ENCODE measurements at places on chromosomes 5 and 9. TPM values are rescaled to one million over a fixed set of nuclear protein-coding genes. Genes with fewer than 3 reads are reported as not detected.

DNA sequence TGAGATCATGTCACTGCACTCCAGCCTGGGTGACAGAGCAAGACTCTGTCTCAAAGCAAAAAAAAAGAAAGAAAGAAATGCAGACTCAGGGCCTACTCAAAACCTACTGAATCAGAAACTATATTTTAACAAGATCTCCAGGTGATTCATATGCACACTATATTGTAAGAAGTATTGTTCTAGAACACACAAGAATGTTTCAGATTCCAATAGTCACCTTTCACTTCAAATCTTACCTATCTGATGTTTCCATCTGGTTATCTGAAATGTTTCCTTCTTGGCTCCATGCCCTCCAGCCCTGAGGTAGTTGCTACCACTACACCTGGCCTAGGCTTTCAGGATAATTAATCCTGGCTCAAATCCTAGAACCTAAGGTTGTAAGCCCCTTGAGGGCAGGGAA, 36.8 kb upstream of the SNX2 start:
- no peaks in the 10 kb centered on the region for H3K36me3 ChIP-seq
- no peak overlapping the region for H3K4me3 ChIP-seq
- no peaks in the 10 kb centered on the region for H3K27me3 ChIP-seq
- DNase-seq = no peak
- no peaks in the 10 kb centered on the region for H3K4me1 ChIP-seq

GRCh38 chr5:102218159-102218558, 77.9 kb downstream of the SLCO4C1 start:
- DNase-seq = no peak
- no peaks in the 10 kb centered on the region for H3K27me3 ChIP-seq
- no peaks in the 10 kb centered on the region for H3K36me3 ChIP-seq
- H3K4me1 ChIP-seq = peaks cover 15% of the 10 kb centered on the region

- peaks cover 2% of the 10 kb centered on the region for H3K27me3 ChIP-seq
- DNase-seq = no peak
- no peaks in the 10 kb centered on the region for H3K36me3 ChIP-seq
- H3K4me1 ChIP-seq = no peaks in the 10 kb centered on the region
- no peak overlapping the region for H3K27ac ChIP-seq
- no peak overlapping the region for H3K4me3 ChIP-seq
Measured at GRCh38 chr9:109718861-109719260, 61.1 kb upstream of the PALM2AKAP2 start.

- H3K27me3 ChIP-seq = no peaks in the 10 kb centered on the region
- no peak for DNase-seq
- no peak overlapping the region for H3K27ac ChIP-seq
- no peaks in the 10 kb centered on the region for H3K36me3 ChIP-seq
Measured at GRCh38 chr5:90406466-90406865, 3.1 kb downstream of the CETN3 start.

GRCh38 chr5:16922430-16922829, 13.7 kb downstream of the MYO10 start:
- no peak for DNase-seq
- peaks cover 1% of the 10 kb centered on the region for H3K36me3 ChIP-seq
- H3K27me3 ChIP-seq = no peaks in the 10 kb centered on the region
- H3K27ac ChIP-seq = no peak overlapping the region
- no peak overlapping the region for H3K4me3 ChIP-seq

DNA sequence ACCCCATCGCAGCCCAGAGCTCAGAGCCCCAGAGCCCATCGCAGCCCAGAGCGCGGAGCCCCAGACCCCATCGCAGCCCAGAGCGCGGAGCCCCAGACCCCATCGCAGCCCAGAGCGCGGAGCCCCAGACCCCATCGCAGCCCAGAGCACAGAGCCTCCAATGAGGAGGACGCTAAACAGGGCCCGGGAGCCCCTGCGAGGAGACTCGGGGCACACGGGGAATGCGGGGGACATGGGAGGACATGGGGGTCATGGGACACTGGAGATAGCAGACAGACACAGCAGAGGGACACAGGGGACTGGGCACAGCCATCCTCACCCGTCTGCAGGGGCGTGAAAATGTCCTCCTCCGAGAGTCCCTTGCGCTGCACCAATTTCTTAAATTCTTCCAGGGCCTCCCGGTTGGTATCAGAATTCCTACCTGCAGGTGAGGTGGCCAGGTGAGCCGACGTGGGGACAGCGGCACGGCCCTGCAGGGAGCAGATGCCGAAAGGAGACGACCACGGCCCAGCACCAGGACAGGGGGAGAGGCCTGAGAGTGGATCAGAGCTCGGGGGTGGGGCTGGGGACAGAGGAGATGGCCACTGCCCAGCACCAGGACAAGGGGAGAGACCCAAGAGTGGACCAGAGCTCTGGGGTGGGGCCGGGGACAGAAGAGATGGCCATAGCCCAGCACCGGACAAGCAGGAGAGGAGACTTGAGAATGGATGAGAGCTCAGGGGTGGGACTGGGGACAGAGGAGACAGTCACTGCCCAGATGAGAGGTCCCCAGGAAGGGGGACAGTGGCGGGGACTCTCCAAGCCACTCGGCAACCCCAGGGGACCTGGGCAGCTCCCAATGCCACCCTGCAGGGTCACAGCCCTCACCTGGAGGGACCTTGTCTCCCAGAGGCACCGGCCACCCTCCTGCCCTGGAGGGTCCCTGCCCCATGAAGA, 2.8 kb downstream of the OBP2B start:
- no peak overlapping the region for H3K4me3 ChIP-seq
- no peaks in the 10 kb centered on the region for H3K4me1 ChIP-seq
- H3K27me3 ChIP-seq = no peaks in the 10 kb centered on the region
- DNase-seq = no peak
- no peak overlapping the region for H3K27ac ChIP-seq

GRCh38 chr5:164289526-164289925, 784.1 kb downstream of the MAT2B start:
- DNase-seq = no peak
- H3K36me3 ChIP-seq = no peaks in the 10 kb centered on the region
- H3K27me3 ChIP-seq = no peaks in the 10 kb centered on the region
- no peak overlapping the region for H3K4me3 ChIP-seq

DNA sequence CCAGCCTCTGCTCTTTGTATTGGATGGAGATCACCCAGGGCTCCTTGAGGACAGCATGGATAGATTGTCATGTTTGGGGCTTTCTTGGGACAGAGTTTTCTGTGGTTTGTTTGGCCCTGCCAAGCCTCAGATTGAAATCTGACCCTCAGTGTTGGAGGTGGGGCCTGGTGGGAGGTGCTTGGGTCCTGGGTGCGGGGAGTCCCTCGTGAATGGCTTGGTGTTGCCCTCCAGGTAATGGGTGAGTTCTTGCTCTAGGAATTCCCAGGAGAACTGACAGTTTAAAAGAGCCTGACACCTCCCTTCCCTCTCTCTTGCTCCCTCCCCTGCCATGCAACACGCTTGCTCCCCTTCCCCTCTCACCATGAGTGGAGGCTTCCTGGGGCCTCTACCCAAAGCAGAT, 48.6 kb upstream of the OLFM1 start:
- no peaks in the 10 kb centered on the region for H3K27me3 ChIP-seq
- H3K4me1 ChIP-seq = no peaks in the 10 kb centered on the region
- H3K36me3 ChIP-seq = no peaks in the 10 kb centered on the region

DNA sequence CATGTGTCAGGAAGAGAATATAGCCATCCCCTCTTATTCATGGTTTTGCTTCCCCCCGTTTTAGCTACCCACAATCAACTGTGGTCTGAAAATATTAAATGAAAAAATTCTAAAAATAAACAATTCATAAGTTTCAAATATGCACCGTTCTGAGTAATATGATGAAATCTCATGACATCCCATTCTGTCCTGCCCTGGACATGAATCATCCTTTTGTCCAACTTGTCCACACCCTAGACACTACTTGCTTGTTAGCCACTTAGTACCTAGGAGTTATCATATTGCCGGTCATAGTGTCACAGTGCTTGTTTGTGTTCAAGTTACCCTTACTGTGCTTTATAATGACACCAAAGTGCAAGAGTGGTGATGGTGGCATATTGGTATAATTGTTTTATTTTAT, 113.5 kb downstream of the CAAP1 start:
- H3K27ac ChIP-seq = no peak overlapping the region
- no peaks in the 10 kb centered on the region for H3K4me1 ChIP-seq
- no peaks in the 10 kb centered on the region for H3K36me3 ChIP-seq
- H3K27me3 ChIP-seq = no peaks in the 10 kb centered on the region
- DNase-seq = no peak

- peak; percentile 2 for DNase-seq
- no peak overlapping the region for H3K27ac ChIP-seq
- no peaks in the 10 kb centered on the region for H3K4me1 ChIP-seq
- no peak overlapping the region for H3K4me3 ChIP-seq
- H3K27me3 ChIP-seq = no peaks in the 10 kb centered on the region
Measured at GRCh38 chr5:118405650-118406061, 582.7 kb downstream of the DTWD2 start.

DNA sequence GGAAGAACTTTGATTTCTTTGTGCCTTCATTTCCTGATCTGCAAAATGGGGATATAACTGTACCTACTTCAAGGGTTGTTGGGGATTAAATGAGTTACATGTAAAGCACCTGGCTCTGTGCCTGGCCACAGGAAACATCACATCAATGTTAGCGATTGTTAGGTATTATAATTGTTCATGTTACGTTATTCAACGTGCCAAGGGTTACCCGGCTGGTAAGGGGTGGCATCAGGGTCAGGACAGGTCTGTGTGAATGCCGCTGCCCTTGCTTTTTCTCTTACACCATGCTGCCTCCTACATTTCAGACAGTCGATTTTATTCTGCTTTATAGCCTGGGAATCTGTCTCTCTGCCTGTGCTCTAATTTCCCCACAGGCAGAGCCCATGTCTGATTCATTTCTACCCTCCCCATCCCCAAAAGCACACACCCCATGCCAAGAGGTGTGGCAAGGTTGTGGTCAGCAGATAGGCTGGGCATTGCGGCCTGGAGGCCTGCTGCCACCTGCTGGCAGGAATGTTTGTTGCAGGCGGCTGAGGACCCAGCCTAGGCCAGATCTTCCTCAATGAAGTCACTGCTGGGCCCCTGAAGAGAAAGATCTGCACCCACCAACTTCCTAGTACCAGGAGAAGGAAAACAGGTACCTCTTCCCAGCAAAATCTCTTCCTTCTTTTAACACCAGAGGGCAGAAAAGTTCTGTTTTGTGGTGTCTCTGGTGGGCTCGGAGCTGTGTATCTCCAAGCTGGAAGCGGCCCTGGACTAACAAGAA, 5.3 kb downstream of the ANKS6 start:
- no peaks in the 10 kb centered on the region for H3K36me3 ChIP-seq
- no peak overlapping the region for H3K4me3 ChIP-seq
- DNase-seq = peak; percentile 87
- peaks cover 25% of the 10 kb centered on the region for H3K4me1 ChIP-seq
- H3K27me3 ChIP-seq = no peaks in the 10 kb centered on the region

GRCh38 chr5:107342371-107342770, 328.4 kb downstream of the EFNA5 start:
- no peak for DNase-seq
- H3K27ac ChIP-seq = no peak overlapping the region
- H3K36me3 ChIP-seq = no peaks in the 10 kb centered on the region
- peaks cover under 1% of the 10 kb centered on the region for H3K4me1 ChIP-seq
- H3K27me3 ChIP-seq = no peaks in the 10 kb centered on the region
- no peak overlapping the region for H3K4me3 ChIP-seq

DNA sequence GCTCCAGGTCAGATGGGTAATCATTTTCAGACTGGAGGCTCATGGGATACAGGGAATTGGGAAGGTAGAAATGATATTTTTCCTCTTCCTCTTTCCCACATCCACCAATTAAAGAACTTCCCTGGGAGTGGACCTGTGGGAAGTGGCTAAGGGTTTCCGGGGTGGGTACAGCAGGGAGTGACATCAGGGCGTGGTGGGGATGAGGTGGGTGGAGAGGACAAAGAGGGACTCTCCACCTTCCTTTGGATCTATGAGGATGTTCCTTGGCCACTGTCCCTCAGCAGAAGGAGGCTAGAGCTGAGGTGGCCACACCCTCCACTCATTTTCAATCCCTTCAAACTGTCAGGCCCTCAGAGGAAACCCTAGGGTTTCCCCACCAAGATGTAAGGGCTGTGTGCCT, 54.7 kb downstream of the IRF1 start:
- H3K4me1 ChIP-seq = peaks cover 14% of the 10 kb centered on the region
- H3K4me3 ChIP-seq = no peak overlapping the region
- H3K27ac ChIP-seq = no peak overlapping the region
- H3K36me3 ChIP-seq = no peaks in the 10 kb centered on the region

- H3K27me3 ChIP-seq = no peaks in the 10 kb centered on the region
- DNase-seq = no peak
- H3K4me1 ChIP-seq = 0 out of 2 replicates have a peak, but pooled peaks cover 4% of the 10 kb centered on the region
- no peak overlapping the region for H3K4me3 ChIP-seq
- no peak overlapping the region for H3K27ac ChIP-seq
- H3K36me3 ChIP-seq = no peaks in the 10 kb centered on the region
Measured at GRCh38 chr5:92909602-92909962, 671.4 kb downstream of the NR2F1-AS1 start.

DNA sequence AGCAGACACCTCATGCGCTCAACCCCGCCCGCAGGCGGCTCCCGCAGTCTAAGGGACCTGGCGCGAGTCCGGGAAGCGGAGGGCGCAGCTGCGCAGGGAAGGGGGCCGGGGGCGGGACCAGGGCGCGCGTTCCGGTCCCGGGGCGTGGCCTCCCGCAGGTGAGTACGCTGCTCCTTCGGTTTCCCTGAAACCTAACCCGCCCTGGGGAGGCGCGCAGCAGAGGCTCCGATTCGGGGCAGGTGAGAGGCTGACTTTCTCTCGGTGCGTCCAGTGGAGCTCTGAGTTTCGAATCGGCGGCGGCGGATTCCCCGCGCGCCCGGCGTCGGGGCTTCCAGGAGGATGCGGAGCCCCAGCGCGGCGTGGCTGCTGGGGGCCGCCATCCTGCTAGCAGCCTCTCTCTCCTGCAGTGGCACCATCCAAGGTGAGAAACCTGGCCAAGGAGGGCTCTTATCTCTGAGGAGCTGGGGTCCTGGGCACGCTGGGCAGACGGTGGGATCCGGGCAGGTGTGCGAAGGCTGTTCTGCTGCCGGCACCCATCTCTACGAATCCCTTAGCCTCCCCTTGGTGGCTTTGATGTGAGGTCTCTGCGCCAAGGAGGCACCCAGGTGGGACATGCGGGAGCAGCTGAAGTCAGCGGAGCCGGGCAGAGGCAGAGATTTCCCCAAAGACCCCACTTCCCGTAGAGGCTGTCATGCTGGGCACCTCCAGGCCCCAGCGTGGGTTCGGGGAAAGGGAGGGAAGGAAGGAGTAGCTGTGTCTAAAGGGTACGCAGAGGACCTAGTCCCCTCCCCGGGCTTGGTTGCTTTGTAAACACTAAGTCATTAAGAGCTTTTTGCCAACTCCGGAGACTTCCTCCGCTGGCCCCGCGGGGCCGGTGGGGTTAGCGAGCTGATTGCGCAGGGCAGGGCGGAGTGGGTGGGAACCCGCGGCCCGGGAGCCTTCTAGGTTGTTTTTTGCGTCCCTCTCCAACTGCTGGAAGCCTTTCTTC, at the start of gene F2RL1:
Gene F2RL1 (plus strand): TSS at position 187 of the 988 bp plus-strand sequence. CDS start 153 bp downstream, at position 340.
- peak within 1 kb of the TSS; percentile 96 for H3K4me3 ChIP-seq
- DNase-seq = peak; percentile 98
- H3K36me3 ChIP-seq = no peaks in the 10 kb centered on the region
- H3K27ac ChIP-seq = peak within 1 kb of the TSS; percentile 95

- no peaks in the 10 kb centered on the region for H3K27me3 ChIP-seq
- H3K36me3 ChIP-seq = peaks cover 12% of the 10 kb centered on the region
- H3K27ac ChIP-seq = no peak overlapping the region
Measured at GRCh38 chr5:177524941-177525655, 8.3 kb upstream of the DDX41 start.

GRCh38 chr9:114787214-114787613, 18.6 kb downstream of the TNFSF15 start:
- DNase-seq = no peak
- no peaks in the 10 kb centered on the region for H3K36me3 ChIP-seq
- no peaks in the 10 kb centered on the region for H3K27me3 ChIP-seq
- no peaks in the 10 kb centered on the region for H3K4me1 ChIP-seq

GRCh38 chr5:143679777-143680176, 132.2 kb upstream of the HMHB1 start:
- no peaks in the 10 kb centered on the region for H3K27me3 ChIP-seq
- peaks cover 46% of the 10 kb centered on the region for H3K4me1 ChIP-seq
- peak overlapping the region; percentile 17 for H3K27ac ChIP-seq
- no peaks in the 10 kb centered on the region for H3K36me3 ChIP-seq
- H3K4me3 ChIP-seq = no peak overlapping the region

TICAM2 gene
- total RNA-seq = 0.91 TPM

FSTL4 gene
- total RNA-seq = 2.7 TPM

PKD2L2 gene
- total RNA-seq = not detected

All from Caco-2 (cell line).